Thoracic aorta (tissue), 2 donors: ENCODE measurements at places on chromosomes 13 and 19.

DNA sequence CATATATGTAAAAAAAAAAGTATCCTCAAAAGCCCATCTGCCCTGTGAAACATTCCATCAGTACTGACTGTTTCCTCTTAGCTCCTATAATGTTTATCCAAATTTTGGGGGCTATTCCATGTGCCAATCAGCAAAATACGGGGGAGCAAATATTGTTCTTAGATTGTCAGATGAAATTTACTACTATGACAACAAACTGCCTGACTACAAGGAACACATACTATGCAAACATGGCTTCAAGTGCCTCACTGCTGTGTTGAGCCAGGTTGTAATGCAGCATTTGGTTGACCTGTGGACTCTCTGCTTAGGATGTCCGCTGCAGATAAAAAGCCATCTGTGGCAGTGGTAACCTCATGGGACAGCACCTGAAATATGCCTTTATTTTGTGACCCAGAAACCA lies 98.2 kb upstream of the SCEL start:
- no peaks in the 10 kb centered on the region for H3K36me3 ChIP-seq
- H3K4me3 ChIP-seq = no peak overlapping the region
- H3K27ac ChIP-seq = no peak overlapping the region
- no peaks in the 10 kb centered on the region for H3K27me3 ChIP-seq
- no peaks in the 10 kb centered on the region for H3K4me1 ChIP-seq

- no peaks in the 10 kb centered on the region for H3K27me3 ChIP-seq
- no peak overlapping the region for H3K4me3 ChIP-seq
- no peaks in the 10 kb centered on the region for H3K36me3 ChIP-seq
- H3K4me1 ChIP-seq = no peaks in the 10 kb centered on the region
Measured at GRCh38 chr13:99797691-99798090, 173.9 kb downstream of the ZIC5 start.

GRCh38 chr19:17778968-17779929 lies 15.7 kb upstream of the B3GNT3 start:
- DNase-seq = no peak
- no peak overlapping the region for H3K27ac ChIP-seq
- peaks cover 12% of the 10 kb centered on the region for H3K27me3 ChIP-seq

GRCh38 chr13:64884976-64885375 lies 2345.2 kb downstream of the PCDH9 start:
- H3K4me3 ChIP-seq = no peak overlapping the region
- no peak for DNase-seq
- H3K4me1 ChIP-seq = no peaks in the 10 kb centered on the region
- H3K27ac ChIP-seq = no peak overlapping the region
- H3K27me3 ChIP-seq = no peaks in the 10 kb centered on the region
- no peaks in the 10 kb centered on the region for H3K36me3 ChIP-seq

DNA sequence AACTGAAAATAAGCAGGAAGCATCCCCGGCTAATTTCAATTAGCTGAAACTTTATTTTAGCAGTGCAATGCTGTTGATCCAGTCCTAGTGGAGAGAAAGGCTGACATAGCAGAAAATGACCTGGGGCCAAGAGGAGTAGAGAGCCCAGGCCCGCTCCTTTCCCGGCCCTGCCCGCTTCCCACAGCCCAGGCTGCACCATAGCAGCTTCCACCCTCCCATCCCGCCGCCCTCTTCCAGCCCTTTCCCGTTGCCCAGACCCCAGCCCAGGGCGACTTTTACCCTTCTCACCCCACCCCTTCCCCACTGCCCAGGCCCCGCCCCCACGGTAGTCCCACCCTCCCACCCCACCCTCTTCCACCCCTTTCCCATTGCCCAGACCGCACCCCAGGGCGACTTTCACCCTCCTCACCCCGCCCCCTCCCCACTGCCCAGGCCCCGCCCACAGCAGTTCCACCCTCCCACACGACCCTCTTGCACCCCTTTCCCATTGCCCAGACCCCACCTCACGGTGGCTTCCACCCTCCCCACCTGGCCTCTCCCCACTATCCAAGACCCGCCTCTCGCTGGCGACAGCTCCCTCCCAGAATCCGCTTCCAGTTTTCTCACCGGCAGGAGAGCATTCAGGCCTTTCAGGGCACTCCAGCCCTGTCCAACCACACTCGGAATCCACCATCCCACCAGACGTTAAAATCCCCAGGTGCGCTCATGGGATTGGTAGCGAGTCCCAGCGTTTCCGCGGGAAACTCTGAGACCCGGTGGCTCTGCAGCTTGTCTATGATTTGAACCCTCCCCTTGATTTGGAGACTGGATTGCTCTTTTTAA lies 8.3 kb downstream of the ZNF160 start:
- no peak overlapping the region for H3K4me3 ChIP-seq
- no peaks in the 10 kb centered on the region for H3K4me1 ChIP-seq
- DNase-seq = no peak
- H3K27ac ChIP-seq = no peak overlapping the region
- peaks cover 30% of the 10 kb centered on the region for H3K36me3 ChIP-seq
- H3K27me3 ChIP-seq = no peaks in the 10 kb centered on the region
